Hematopoietic multipotent progenitor cell treated with erythropoietin and hydrocortisone succinate and interleukin-3 and kit ligand, for 8 days (in vitro differentiated cells): ENCODE measurements at places on chromosomes 3 and 15.

- no peak for DNase-seq
Measured at GRCh38 chr3:52432691-52433141, 12.2 kb downstream of the SEMA3G start.

GRCh38 chr15:41502795-41503668 lies 9.4 kb downstream of the ITPKA start:
- DNase-seq: peak; percentile 17

DNA sequence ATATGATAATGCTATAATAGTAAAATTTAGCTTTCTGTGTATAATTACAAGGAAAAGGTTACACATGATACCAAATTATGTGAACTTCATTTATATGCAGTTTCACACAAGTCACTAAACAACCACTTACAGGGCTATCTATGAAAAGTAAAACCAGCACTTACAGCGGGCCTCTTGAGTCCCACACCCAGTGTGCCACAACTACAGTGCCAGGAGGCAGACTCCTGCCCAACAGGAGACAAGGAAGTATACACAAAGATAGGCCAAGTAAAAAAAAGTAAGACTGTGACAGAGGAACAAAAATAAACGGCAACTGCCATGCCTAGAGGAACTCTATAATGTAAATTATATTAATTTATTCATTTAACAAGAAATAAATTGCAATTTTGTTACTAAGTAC lies 53.4 kb upstream of the NEK10 start:
- DNase-seq: no peak

DNA sequence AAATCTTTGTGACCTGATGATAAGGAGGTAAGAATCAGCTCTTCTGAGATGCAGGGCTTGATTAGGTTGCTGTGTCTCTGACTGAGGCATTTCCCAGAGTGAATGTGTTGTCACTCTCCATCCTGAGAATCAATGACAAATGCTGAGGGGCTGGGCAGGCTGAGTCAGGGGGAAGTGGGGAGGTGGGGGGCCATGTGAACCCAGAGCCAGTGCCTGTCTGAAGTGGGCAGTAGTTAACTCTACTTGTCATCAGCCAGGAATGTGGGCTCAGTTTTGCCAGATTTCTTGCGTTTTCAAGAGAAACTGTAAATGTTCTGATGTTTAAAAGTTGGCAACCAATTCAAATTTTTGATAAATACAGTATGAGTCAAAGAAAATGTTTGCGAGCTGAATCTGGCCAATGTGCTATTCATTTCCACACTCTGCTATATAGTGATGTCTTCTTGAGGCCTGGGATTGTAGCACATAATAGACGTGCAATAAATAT lies 3.1 kb upstream of the BNC1 start:
- no peak for DNase-seq

GRCh38 chr3:51718547-51719409 lies 11.9 kb downstream of the GRM2 start:
- peak; percentile 77 for DNase-seq

- no peak for DNase-seq
Measured at GRCh38 chr15:39551476-39551875, 29.4 kb upstream of the THBS1 start.

DNA sequence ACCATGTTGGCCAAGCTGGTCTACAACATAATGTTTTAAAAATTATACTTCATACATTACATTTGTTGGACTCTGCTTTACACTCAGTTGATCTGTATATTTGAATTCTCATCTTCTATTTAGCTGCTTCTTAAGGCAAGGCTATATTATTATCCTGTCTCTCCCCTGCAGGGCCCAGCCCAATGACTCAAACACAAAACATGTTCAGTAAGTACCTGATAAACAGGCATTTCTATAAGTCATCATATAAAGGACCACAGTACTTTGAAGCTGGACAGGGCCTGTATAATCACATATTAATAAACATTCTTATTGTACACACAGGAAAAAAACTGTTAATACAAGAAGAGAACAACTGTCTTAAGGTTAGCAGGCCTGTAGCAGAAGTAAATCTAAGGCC lies 36.2 kb downstream of the NGLY1 start:
- no peak for DNase-seq

DNA sequence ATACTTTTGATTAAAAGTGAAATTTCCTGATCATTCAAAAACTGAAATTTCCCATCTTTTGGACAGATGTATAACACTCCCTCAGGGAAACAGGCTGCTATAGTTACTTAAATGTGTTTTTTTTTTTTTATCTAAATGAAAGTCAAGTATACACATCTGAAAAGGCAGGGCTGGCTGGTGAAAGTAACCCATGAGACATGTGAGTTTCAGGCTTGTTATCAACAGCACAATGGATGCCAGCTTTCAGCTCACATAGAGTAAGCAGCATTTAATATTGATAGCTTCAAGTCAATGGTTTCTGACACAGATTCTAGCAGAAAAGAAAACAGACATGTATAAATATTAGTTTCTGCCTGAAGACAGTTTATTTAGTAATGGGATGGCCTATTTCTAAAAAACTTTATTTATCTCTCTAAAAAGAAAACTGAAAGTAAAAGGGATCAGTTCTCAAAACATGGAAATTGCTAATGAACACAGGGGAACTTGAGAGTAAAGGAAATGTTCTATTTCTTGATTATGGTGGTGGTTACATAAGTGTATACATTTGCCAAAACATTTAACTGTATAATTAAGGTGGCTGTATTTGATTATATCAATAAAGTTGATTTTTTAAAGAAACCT lies 89.7 kb upstream of the CMC1 start:
- DNase-seq: no peak

DNA sequence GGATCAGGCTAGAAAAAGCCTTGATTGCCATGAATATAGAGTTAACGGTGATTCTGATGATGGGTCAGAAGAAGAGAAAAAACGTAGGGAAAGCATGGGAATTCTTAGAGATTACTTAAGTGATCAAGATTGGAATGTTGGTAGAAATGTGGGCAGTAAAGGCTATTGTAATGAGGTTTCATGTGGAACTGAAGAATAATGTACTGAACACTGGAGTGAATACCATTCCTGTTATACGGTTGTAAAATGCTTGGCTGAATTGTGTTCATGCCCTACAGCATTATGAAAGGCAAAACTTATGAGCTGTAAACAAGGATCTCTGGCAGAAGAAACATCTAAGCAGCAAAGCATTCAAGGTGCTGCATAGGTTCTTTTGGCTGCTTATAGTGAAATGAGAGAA lies 414.1 kb upstream of the CBLB start:
- no peak for DNase-seq

DNA sequence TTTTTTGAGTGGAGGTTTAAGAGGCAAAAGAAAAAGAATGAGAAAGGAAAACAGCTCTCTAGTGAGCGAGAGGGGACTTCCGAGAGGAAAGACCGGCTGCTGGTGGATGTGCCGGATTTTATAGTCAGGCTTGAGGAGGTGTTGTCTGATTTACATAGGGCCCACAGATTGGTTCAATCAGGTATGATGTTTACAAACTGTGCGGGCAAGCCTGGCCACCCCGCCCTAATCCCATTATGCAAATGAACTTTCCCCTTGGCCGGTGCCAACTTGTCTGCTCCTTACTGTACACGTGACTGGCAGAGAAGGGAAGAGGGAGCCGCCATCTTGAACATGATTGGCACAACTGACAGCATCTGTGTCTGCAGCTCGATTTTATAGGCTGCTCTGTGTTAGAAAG lies 44.7 kb downstream of the FAM43A start:
- no peak for DNase-seq

GRCh38 chr3:16286751-16287543 lies 21.9 kb downstream of the OXNAD1 start:
- DNase-seq: peak; percentile 84

GRCh38 chr15:69118089-69118488 lies 42.3 kb upstream of the GLCE start:
- DNase-seq: no peak

- peak; percentile 5 for DNase-seq
Measured at GRCh38 chr15:62781081-62781497, 261.5 kb upstream of the TPM1 start.

DNA sequence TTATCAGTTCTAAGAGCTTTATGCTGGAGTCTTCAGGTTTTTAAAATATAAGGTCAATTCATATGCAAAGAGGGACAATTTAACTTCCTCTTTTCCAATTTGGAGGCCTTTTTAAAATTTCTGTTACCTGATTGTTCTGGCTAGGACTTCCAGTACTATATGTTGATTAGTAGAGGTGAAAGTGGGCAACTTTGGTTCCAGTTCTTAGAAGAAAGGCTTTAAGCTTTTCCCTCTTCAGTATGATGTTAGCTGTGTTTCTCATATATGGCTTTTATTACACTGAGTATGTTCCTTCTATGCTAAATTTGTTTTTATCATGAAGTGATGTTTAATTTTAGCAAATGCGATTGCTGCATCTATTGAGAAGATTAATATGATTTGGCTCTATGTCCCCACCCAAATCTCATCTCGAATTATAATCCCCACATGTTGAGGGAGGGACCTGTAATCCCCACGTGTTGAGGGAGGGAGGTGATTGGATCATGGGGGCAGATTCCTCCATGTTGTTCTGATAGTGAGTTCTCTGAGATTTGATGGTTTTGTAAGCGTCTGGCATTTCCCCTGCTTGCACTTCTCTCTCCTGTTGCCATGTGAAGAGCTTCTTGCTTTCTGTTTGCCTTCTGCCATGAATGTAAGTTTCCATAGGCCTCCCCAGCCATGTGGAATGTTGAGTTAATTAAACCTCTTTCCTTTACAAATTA lies 33.8 kb downstream of the FAIM start:
- DNase-seq: no peak

DNA sequence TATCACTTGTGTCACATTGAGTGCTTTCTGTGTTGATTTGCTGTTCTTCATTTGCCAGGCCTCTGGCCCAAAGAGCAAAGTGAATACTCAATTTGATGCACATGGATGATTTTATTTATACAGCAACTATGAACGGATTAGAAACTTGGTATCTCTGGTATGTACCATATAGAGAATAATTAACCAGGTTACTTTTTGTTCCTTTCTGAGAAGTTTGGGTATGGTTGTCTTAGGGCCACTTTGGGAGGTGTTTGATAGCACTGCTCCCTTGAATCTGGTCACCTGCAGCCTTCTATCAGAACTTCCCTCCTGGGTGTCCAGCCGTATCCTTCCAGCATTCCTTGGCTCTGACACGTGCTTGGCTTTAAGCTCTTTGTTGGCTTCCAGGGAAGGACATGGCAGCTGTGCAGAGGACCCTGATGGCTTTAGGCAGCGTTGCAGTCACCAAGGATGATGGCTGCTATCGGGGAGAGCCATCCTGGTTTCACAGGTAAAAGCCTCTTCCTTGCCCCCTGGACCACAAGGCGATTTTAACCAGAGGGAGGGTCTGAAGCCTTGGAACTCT lies 12.7 kb downstream of the TAGLN3 start:
- no peak for DNase-seq

GRCh38 chr3:151816091-151816604 lies 2.2 kb downstream of the AADAC start:
- no peak for DNase-seq

DNA sequence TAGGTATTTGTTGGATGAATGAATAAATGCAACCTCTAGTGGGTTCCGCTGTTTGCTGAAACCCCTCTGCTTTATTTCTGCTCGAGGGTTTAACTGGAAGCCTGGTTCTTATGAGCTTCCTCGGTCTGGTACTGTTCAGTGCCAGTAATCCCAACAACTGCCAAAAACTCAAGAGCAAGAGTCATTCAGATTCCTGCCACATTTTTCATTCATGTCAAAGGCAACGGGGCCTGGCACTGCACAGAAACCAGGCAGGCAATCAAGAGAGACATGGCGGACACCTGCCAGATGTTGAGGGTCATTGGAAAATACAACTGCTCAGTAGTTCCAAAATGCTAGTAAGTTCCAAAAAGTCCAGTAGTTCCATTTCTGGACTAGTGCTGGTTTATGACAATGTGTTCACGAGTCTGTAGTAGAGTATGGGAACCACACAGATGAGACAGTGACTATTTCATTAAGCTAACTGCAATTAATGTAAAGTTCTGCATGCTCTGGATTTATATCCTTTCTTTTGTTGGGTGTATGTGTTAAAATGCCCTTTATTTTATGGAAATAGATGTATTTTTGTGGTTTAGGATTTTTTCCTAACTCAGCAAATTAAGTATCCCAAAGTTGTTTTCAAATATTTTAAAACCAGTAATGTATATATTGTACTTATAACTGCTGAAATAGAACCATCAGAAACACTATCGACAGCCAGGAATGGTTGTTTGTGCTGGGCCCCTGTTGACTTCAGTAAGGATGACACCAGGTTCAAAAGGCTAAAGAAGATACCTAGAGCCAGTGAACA lies 22.7 kb upstream of the TMEM41A start:
- DNase-seq: no peak

DNA sequence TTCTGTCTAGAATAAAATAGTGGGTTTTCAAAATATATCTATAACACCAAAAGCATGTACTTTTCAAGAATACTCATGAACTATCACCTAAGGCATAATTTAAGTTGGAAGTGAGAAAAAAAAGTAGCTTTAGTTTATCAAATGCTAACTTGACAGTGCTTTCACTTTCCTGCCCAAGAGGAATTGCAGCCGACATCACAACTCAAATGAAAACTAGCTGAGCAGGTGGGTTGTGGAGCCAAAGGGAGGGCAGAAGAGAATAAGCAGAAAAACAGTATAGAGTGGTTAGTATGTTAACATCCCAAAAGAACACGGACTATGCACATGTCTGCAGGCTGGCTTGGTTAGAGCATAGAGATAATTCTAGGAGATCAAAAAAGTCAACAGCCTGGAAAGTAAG lies 120.9 kb downstream of the NEDD4 start:
- no peak for DNase-seq

GRCh38 chr3:150936693-150937092 lies 31.5 kb upstream of the MINDY4B start:
- DNase-seq: no peak

- DNase-seq: no peak
Measured at GRCh38 chr15:85910834-85911233, 116.1 kb upstream of the KLHL25 start.

- no peak for DNase-seq
Measured at GRCh38 chr3:133393204-133393603, 6.7 kb upstream of the BFSP2 start.

- DNase-seq: no peak
Measured at GRCh38 chr15:95032156-95032555, 800.8 kb downstream of the MCTP2 start.

GRCh38 chr3:145735631-145736030 lies 425.4 kb downstream of the PLOD2 start:
- no peak for DNase-seq

GRCh38 chr3:13851997-13852637 lies 27.8 kb downstream of the WNT7A start:
- DNase-seq: no peak

GRCh38 chr3:124805671-124806070 lies 75.4 kb downstream of the UMPS start:
- no peak for DNase-seq

GRCh38 chr3:126930936-126931600 lies 51.8 kb upstream of the PLXNA1 start:
- DNase-seq: no peak

DNA sequence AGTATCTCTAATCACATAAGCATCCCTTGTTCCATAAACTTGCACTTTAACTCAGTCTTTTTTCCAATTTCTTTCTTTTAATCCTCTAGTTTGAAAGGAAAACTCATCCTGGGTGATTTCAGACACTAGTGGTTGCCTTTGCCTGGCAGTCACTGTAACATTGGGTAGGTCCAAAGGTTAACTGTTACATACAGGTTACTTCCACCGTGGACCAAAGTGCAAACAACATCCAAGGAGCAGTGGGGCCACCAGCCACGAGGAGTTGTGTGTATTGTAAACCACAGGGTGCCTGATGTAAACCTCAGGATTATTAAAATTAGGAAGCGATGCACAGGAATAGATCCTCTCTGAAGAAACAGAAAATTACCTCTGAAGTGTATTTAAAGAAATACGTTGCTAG lies 75.0 kb downstream of the HCN4 start:
- DNase-seq: no peak
